ENCODE measurements at places on chromosomes 1 and 21.

GRCh38 chr1:42429603-42430002 is 26.2 kb downstream of the ZMYND12 start:
- no peak for DNase-seq

DNA sequence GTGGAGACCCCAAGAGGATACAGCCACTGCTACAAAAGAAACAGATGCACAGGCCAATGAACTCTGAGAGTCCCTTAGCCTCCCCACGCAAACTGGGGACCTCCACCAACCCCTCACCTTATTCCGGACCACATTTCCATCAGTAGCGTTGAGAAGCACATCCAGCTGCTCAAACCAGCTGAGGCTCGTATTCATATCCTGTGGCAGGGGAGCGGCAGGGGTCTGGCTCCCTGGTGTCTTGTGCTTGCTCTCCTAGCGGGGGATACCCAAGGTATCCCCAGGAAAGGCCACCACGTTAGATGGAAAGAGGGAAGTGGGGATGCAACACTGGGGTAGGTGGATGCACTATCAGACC is 481 bp downstream of the CCDC163 start:
- DNase-seq: no peak

GRCh38 chr1:45617618-45618017 is 6.2 kb downstream of the CCDC17 start:
- no peak for DNase-seq

DNA sequence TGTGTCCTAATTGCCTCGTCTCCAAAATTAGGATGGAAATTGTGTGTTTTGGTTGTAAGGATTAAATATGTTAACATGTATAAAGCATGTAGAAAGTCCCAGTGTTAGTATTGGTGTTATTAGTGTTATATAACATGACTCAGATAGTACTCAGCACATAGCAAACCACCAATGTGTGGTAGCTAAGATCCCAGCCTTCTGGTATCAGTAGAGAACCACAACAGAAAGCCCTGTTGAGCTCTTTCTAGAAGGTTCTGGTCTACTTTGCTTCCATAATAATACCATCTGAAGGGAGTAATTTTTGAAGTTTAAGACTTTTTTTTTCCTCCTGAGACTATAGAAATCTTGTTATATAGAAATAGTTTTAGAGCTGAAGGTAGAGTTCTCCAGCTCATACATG is 259.3 kb upstream of the SGIP1 start:
- no peak for DNase-seq

GRCh38 chr1:241443561-241443960 is 76.0 kb downstream of the FH start:
- no peak for DNase-seq

DNA sequence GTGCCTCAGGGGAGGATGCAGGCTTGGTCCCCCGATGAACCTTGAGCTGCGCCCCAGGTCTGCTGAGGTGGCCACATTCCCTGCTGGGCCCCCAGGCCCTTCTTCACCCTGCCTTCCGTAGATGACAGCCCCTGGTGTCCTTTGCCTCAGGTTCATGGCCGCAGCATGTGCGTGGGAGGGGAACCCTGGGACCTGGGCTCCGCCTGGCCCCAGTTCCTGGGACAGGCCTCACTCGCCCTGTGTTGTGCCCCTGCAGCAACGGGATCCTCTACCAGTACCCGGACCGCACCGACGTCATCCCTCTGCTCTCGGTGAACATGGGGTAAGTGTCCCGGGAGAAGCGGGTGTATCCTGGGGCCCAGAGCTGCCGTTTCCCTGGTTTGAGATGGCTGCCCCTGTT is 5.1 kb upstream of the SLC25A34 start:
- no peak for DNase-seq

GRCh38 chr1:186225096-186225495 is 150.0 kb downstream of the TPR start:
- no peak for DNase-seq

DNA sequence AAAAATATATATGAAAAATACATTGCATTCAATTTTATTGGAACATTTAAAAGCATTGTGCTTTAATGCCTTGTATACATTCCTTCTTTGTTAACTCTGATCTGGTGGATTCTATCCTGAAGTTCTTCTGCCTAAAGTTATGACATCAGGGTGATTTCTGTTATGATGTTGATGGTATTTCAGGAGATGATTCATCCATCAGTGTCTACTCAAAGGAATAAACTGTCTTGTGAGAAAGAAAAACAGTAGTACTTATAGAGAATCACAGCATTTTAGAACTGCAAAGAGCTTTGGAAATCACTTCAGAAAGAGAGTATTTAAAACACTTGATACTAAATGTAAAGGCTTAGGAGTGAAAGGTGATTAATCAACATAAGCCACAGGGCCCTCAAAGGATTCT is 155.7 kb downstream of the PTPRC start:
- DNase-seq: no peak

DNA sequence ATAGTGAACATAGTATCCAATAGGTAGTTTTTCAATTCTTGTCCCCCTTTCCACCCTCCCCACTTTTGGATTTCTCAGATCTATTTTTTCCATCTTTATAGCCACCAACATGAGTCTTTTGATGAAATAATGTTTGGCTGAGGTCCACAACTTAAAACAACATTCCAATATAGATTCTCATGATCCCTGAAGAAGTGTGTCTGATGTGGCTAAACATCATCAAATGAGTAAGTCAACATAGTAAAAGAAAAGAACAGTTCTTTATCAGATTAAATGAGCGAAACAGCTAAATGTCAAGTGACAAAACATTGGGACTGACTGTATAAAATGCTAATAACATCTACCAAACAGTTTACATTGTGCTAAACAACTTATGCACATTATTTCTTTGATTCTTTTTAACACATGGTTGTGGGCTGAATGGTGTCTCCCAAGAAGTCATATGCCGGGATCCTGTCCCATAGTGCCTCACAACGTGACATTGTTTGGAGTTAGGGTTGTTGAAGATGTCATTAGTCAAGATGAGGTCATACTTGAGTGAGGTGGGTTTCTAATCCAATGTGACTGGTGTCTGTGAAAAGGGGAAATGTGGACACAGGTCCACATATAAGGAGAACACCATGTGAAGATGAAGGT is 453.6 kb downstream of the LTN1 start:
- no peak for DNase-seq

GRCh38 chr1:87632232-87632631 is 303.6 kb downstream of the LMO4 start:
- DNase-seq: no peak

- no peak for DNase-seq
These were observed 185.9 kb downstream of the CACNA1E start for GRCh38 chr1:181669246-181669645.

DNA sequence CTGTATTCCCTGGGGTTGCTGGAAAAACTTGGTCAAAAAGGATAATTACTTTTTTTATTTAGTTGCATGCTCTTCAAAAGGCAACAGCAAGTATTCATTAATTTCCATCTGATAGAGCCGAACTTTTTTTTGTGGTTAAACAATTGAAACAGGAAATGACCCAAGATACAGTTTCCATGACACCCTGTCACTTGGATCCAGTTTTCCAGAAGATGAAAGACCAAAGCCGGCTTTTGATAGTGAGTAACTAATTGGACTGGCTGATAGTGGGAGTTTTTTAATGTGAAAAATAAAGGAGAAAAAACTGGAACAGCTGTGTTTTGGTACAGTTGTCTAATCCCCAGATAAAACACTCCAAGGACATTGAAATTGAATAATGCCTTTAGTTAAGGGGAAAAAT is 33.0 kb downstream of the CACHD1 start:
- no peak for DNase-seq

- DNase-seq: no peak
These were observed 24.9 kb upstream of the KIRREL1 start for GRCh38 chr1:157968508-157968907.
